ENCODE measurements at places on chromosomes 11 and 22.

DNA sequence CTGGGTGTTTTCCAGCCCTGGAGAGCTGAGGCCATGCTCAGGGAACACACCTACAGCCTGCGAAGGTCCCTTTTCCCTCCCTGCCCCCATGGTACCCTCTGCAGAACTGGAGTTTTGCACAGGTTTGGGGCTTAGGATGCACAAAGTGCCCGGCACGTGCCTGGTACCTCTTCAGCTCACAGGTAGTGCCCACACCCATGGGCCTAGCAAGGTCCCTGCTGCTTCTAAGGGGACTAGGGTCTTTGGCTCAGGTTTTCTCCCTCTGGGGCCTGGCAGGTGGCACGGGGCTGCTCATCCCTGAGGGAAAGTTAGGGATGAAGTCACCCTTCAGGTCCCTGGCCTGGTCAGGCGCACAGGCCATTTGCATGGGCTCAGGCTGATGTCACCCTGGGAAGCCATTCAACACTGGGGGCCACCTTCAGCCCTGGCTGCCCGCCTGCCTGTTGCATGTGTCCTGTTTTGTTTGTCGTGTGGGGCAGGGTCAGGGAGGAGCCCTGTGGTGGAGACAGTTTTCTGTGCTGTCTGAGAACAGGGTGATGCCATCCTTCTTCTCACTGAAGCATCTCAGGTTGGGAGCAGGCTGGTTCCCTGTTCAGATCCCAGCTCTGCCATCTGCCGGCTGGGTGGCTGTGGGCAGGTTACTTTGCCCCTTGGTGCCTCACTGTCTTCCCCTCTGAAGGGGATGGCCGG is 68.3 kb upstream of the CRYBB3 start:
- DNase-seq = no peak

- no peak for DNase-seq
These were observed 199.6 kb upstream of the ZBED5 start for GRCh38 chr11:11057472-11057854.

- peak; percentile 34 for DNase-seq
These were observed 92.8 kb upstream of the APOA1 start for GRCh38 chr11:116930177-116930576.

DNA sequence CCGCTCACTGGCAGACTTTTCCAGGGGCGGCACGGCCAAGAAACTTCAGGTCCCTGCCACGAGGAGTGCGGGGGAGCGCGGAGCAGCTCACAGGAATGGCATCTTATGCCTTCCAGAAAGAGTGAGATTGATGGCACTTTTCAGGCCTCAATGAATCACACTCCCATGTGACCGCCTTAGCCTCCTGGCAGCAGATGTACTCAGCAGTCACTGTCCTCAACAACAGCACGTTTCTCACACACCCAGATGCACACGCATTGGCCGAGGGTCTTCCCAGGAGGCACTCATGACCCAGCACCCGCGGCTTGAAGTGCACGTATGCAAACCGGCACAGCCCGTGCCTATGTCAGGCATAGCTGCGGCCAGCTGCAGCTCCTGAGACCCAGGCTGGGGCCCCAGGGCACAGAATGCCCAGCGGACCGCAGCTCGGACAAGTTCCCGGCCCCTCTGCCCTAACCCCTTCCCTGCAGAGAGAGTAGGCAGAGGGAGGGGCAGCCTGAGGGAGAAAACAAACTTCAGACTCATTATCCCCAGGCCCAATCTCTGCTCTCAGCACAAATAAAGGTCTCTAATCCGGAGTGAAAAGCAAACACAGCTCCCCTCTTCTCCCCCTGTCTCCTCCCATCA is 48.3 kb downstream of the RPUSD4 start:
- no peak for DNase-seq

DNA sequence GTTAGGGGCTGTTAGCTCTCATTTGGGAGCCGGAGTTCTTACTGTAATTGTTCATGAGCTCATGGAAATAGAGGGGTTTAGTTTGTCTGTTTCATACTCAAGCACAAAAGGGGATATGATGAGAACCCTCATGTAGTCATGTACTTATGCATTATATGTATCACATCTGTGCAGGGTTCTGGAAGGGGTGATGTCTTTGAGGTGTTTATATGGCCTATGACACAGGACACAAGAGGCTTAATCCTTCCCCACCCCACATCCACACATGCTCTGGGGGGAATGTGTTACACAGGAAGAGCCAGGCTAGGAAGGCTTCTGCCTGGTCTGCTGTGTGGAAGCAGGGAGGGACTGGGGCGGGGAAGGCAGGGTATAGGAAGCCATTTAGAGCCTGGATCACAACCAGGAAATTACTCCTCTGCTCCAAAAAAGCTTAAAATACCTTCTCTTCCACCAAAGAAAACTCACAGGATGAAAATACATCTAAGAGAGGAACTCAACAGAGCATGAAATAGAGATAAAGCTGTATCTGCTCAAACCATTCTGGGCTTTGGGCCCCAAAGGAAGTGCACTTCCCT is 316.1 kb downstream of the TMEM135 start:
- no peak for DNase-seq

DNA sequence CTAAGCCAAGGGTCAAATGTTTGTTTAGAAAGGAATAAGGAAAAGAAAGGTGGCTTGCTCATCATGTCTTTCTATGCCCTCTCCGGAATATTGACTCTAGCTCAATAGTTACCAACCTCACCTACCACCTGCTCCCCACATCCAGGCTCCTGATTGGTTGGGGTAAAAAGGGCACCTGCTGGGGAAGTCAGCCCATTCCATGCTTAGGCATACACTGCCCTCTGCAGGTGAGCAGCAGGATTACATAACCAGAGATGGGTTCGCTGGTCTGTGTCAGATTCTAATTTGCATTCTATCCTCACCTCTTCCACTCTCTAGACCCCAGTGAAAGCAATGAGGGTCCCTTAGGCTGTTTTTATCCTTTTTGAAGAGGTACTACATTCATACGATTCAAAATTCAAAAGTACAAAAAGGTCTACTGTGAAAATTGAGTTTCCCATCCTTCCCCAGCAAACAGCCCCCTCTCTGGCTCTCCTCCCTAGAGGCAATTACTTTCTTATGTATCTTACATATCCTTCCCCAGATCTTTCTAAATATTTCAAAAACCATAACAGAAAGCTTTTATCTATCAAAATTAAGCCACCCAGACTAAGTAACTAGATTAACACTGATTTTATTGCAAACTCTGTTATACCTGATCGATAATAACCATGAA is 98.0 kb upstream of the ASPHD2 start:
- peak; percentile 45 for DNase-seq

- DNase-seq = peak; percentile 33
These were observed 3.3 kb upstream of the RAG1 start for GRCh38 chr11:36564376-36565030.

DNA sequence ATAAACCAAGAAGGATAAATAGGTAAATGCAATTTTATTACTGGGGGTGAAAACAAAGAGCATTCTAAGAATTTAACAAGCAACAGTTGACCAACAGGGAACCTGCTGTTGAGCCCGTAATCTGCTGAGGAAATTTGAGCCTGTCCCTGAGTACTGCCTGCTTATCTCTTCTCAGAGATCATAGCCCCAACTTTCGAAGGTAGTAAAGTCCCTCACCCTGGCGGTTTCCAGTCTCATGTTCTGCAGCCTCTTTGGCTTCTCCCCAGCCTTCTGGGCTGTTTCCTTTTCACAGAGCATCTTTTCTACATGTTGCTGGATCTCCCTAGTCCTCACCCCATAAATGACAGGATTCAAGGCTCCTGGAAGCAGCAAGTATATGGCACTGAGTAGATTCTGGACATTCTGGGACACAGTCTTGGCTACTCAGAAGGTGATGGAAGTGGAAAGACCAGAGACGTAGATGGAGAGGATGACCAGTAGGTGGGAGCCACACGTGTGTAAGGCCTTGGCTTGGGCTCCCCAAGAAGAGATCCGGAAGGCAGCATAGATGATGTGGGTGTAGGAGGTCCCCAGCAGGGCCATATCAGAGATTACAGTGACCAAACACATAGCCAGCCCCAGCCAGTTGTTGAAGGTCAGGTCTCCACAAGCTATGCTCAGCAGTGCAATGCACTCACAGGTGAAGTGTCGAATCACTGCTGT is 51.6 kb downstream of the RRM1 start:
- DNase-seq = no peak

DNA sequence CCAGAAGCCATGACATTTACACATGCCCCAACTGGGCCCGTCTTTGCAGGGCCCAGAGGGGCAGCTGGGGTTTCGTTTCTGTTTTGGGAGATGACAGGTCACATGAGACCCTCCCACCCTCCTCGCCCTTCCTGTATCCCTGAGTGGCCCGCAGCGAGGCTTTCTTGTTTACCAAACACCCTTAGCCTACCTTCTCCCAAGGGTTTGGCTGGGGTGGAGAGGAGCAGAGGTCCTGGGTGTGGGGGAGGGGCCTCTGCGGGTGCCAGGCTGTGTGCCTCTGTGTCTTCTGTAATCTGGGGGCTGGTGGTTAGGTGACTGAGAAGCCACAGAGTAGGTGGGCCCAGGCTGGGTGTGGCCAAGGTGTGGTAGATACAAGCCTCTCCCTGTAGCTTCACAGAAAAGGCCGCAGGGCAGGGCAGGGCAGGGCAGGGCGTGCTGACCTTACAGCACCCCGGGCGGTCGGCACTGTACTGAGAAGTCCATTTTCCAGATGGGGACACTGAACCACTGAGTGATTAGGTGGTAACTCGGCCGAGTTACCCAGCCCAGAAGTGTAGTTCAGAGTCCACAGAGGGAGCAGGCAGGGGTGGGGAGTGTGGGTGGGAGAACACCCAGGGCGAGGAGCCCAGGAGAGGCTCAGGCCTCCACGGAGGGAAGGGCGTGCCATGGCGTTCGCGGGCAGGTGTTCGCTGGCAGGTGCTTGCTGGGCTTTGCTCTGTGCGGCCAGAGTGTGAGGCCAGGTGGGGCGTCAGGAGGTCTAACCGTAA is 8.7 kb downstream of the PRR5 start:
- DNase-seq = peak; percentile 41

DNA sequence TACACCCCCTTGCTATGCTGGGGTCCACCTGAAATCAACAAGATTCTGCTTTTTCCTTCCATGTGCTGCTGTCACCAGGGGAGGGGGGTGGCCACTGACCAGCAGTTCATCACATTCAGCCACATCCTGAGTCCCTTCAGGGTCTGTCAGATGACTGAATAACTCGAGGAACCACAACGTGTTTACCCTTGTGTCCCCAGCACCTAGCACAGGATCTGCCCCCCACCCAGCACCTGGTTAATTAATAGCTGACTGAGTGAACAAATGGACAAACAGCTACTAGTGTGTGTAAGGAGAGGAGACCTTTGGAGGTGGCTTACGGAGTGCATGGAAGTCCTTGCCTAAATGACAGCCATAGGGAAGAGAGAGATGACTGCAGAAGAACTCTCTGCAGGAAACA is 119.5 kb upstream of the NCAM1 start:
- DNase-seq = no peak

DNA sequence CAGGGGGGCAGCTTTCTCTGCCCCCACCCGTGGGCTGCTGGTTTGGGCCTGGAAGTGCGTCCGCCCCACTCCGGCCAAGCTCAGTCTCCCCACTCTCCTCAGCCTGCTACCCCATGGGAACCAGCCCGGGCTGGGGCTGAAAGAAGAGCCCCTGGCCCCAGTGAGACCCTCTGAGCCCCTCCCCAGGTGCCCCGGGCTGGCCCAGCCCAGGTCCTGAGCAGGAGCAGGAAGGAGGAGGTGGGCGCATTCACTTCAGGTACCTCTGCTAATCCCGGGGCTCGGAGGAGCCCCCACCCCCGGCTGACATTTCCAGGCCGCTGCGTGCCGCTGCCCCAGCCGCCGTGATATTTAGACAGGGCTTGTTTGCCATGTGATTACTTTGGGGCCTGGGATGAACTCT is 8.7 kb upstream of the TH start:
- no peak for DNase-seq

- no peak for DNase-seq
These were observed 20.8 kb upstream of the LMO2 start for GRCh38 chr11:33912405-33913361.

- DNase-seq = peak; percentile 79
These were observed 245.8 kb downstream of the ETS1 start for GRCh38 chr11:128341280-128342248.

DNA sequence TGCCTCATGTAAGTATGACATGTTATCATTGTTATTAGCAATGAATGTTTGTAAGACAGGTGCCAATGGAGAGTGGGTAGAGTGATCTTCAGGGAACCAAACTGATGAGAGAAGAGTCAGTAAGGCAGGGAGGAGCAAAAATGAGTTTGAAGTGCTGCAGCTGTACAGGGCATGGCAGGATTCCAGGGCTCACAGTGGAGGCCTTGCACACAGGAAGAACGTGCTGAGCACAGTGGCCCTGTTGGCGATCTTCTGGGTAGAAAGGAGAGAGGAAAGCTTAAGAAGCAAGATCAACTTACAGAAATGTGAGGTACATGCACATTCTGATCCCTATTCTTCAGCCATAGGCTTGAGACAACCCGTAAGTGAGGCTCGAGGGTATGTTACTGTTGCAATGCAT is 219.3 kb upstream of the TMEM45B start:
- no peak for DNase-seq

GRCh38 chr11:96267496-96268032 is 75.4 kb downstream of the MAML2 start:
- DNase-seq = peak; percentile 29

- no peak for DNase-seq
These were observed 71.0 kb downstream of the ARHGAP8 start for GRCh38 chr22:44823396-44823795.

DNA sequence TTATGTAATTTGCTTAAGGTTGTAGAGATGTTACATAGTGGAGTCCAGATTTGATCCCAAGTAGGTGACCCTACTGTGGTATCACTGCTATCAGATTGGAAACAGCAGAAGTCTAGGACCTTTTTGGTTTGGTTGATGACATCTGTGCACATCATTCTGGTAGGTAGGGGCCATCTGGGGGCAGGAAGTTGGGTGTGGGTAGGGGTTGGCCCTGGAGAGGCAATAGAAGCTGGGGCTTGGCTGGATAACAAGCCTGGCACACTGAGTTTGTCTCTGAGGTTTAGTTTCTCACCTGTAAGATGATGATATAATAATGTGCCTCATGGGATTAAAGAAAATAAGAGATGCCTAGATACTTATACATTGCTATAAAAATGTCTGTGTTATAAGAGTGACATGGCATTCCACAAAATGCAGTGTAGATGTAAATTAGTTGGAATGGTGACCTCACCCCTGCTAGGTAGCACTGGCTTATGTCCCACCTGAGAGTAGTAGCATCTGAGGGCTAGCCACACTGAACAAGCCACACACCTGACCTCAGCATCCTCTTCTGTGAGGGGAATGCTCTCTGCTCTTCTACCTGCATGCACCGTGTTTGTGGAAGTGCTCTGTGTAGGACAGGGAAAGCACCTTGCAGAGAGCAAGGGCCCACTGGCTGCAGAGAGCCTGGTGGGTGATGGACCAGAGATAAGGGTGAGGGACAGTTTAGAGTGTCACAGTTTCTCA is 36.9 kb downstream of the PTPRJ start:
- DNase-seq = no peak

- peak; percentile 58 for DNase-seq
These were observed 469 bp upstream of the OSBP2 start for GRCh38 chr22:30694171-30694639.

DNA sequence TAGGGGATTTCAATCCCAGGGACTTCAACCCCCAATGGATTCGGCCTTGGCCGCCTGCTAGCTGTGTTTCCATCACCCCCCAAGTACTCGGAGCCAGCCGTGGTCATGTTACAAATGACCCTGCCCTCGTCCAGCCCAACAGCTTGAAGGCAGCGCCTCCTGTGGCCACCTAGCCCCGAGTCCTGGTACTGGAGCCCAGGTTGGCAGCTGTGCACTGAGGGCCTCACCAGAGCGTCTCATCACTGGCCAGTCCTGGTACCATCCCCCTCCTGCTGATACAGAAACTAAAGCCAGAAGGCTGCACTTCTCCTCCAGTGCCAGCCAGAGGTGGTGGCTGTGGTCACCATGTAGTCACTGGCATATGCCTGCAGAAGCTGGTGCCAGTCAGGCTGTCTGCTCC is 44.9 kb upstream of the FADD start:
- DNase-seq = no peak

All from naive thymus-derived CD8-positive, alpha-beta T cell (primary cell).